ENCODE measurements at places on chromosomes 11 and 22.
A peak's percentile ranks its signal among the peaks of the same experiment; 100 is the strongest.

DNA sequence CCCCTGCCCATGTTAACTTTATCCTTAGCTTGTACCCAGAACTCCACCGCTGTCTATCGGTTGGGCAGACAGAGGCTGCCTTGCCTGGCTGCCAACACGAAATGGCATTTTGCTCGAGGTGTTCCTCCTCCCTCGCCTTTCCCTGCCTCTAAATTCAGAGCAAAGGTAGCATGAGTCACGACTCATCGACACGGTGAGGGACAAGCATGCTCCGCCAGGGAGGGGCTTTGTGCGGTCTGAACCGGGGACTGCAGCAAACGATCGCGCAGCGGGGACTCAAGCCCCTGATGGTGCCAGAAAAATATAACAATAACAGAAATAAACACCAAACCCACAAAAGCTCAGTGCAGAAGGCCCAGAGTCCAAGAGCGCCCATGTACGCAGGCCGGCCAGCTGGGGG lies 52.3 kb downstream of the RTL6 start:
- DNase-seq: no peak

DNA sequence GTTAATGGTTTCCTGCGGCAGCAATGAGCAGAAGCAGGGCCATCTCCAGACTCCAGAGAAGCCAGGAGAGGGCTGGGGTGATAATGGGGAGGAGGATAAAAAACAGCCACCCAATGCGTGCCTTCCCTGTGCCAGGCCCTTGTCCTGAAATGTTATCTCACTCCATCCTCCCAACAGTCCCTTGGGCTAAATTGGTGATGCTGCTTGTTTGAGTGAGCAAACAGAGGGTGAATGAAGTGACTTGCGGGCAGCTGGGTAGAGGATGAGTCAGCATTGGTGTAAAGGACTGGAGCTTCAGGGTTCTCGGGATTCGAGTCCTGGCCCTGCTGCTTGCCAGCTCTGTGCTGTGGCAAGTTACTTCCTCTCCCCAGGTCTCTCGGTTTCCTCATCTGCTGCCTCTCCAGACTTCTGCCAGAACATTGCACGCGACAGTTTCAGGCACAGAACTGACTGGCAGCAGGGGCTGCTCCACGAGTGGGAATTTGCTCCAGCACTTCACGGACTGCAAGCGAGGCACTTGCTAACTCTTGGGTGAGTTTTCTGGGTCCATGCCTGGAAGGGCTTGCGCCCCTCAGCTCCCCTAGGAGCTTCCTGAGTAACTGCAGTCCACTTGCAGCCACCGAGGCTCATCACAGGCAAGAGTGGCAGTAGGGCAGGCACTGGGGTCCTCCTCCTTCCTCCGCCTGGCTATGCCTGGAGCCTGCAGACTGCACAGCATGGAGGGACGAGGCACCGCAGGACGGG lies at the start of gene P2RY6:
TSS of gene P2RY6 (plus strand) at position 403 of the 744 bp plus-strand sequence. CDS start 24,181 bp downstream, outside the sequence.
- no peak for DNase-seq

DNA sequence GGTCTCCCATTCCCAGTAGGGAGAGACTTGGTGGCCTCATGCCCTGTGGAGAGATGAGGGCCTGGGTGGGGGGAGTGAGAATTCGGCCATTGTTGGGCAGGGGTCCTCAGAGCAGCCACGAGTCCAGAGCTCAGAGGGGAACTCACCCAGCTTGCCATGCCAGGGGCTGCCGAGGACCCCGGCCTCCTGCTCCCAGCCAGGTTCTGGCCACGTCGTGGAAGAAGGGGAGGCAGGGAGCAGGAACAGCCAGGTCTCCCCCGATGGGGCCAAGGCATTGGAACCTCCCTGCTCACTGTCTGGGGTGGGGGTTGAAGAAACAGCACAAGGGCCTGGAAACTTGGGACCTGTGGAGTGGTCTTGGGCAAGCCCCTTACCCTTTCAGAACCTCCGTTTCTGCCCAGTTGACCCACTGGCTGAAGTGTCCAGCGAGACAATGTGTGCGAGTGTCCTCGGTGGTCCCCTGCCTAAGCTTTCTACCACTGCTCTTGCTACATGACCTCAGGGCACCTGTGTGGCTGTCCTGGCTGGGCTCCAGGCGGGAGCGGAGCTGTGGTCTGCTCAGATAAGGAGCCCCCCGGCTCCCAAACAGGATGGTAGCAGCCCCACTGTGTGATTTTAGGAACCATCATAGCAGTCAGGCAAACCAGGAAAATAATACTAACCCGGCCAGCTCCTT lies 74.7 kb upstream of the WNT11 start:
- DNase-seq: no peak

- no peak for DNase-seq
These were observed 47.7 kb downstream of the DKK3 start for GRCh38 chr11:11960687-11961086.

GRCh38 chr11:72233773-72234513 lies 9.4 kb downstream of the INPPL1 start:
- peak; percentile 10 for DNase-seq

DNA sequence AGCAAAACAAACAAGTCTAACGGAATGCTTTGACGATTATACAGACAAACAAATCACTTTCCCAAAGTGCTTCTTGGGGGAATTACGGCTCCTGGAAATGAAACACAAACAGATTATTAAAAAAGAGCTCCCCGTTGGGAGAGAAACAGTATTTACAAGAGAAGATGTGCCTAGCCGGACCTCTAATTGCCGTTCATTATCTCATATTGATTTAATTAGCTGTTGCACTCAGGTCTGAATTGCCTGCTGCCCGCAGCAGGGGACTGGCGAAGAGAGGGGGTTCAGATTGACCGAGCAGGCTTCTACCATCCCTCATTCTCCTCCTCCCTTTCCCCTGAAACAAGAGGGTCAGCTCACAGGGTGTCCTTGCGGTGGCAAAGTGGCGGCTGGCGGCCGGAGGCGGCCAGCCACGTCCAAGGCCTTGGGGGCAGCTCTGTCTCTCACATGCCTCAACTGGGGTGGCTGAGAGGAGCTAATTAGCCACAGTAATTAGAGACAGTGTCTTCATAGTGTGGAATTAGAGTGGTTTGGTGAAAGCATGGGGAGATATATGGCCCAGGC lies 295.1 kb downstream of the MIAT start:
- DNase-seq: no peak

- DNase-seq: no peak
These were observed 20.3 kb upstream of the MRPL17 start for GRCh38 chr11:6703247-6704063.

DNA sequence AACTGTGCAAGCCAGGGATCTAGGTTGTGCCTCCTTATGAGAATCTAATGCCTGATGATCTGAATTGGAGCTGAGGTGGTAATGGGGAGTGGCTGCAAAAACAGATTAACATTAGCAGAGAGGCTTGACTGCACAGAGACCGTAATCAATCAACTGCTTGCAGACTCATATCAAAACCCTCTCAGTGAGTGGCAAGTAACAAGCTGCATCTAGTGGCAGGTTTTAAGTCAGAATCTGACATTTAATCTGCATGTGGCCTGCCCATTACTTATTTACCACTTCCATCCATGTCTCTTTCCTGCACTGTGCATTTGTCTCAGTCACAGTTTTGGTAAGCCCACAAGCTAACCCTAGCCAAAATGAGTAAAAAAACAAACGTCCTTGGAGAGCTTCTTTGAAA lies 11.2 kb downstream of the C11orf58 start:
- no peak for DNase-seq

GRCh38 chr11:91296629-91297028 lies 928.0 kb upstream of the FAT3 start:
- no peak for DNase-seq

DNA sequence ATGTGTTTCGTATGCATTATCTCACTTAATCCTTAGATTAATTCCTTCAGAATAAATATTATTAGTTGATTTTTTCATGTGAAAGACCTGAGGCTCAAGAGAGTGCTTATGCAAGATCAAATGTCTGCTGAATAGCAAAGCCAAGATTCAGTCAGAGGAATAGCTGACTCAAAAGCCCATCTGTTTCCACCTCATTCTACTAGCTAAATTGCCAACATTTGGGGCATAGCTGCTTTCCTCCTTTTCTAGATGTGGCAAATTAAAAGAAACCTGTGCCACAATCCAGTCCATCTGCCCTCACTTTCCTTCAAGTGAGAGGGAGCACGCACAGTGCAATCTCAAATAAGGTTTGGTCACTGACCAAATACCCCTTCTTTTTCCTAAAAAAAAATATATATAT lies 121.1 kb downstream of the PAX6 start:
- no peak for DNase-seq

- DNase-seq: no peak
These were observed 1013.9 kb downstream of the TBC1D22A start for GRCh38 chr22:47776329-47776728.

DNA sequence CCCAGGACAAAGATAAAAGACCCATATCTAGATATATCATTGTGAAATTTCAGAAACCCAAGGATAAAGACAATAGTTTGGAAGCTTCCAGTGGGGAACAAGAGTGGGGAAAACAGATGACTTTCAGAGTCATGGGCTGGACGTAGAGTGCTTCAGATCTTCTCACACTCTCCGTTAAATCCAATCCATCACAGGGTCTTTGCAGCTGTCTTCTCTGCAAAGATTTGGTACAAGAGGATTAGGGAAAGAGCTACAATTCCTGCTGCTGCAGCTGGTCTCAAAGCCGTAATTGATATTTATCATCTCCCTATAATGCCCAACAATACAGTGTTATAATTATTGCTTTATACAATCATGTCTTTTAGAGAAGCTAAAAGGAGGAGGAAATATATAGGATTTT lies 63.4 kb upstream of the CLPB start:
- DNase-seq: no peak

DNA sequence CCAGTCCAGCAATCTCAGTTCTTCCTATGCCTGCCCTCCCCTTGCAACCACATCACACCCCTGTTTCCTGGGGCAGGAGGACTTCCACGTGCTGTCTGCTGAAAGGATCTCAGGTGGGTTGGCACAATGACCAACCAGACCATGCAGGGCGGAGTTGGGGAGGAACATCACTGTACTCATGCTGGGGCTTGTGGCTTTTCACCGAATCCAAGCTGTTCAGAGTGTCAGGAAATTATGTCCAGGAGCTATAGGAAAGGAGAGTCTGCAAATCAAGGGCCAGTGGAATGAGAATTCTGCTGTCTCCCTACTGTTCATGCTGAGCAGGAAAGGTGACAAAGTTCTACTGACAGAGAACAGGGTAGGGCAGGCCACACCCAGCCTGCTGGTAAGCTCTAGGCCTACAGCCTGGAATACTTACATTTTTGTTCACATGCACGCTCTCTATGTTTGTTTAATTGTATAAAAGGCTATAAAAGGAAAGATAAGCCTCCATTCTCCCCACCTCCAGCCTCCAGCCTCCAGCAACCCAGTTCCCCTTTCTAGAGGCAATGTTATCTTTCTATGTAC lies 1.7 kb upstream of the PLAAT2 start:
- DNase-seq: no peak

GRCh38 chr11:2574553-2575535 lies 125.0 kb downstream of the KCNQ1OT1 start:
- DNase-seq: no peak

- DNase-seq: no peak
These were observed 390.6 kb downstream of the DYNC2H1 start for GRCh38 chr11:103499710-103500340.

- DNase-seq: no peak
These were observed 387.6 kb upstream of the DDI1 start for GRCh38 chr11:103648670-103649400.

DNA sequence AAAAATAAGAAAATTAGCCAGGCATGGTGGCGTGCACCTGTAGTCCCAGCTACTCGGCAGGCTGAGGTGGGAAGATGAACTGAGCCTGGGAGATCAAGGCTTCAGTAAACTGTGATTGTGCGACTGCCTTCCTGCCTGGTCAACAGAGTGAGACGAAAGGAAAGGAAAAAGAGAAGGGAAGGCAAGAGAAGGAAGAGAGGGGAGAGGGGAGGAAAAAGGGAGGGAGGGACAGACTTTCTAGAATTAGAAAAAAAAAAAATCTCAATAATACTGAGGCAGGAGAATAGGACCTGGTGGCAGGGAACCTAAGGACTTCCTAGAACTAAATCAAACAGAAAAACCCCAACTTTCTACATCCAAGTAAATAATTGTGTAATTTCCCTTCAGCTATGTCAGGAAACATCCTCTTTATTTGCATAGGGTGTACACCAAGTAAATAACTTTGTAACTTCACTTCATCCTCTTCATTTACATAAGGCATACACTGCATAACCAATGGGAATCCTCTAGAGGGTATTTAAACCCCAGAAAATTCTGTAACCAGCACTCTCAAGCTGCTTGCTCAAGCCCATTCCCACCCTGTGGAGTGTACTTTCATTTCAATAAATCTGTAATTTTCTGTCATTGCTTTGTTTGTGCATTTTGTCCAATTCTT lies 8.7 kb downstream of the SBF2 start:
- DNase-seq: no peak

DNA sequence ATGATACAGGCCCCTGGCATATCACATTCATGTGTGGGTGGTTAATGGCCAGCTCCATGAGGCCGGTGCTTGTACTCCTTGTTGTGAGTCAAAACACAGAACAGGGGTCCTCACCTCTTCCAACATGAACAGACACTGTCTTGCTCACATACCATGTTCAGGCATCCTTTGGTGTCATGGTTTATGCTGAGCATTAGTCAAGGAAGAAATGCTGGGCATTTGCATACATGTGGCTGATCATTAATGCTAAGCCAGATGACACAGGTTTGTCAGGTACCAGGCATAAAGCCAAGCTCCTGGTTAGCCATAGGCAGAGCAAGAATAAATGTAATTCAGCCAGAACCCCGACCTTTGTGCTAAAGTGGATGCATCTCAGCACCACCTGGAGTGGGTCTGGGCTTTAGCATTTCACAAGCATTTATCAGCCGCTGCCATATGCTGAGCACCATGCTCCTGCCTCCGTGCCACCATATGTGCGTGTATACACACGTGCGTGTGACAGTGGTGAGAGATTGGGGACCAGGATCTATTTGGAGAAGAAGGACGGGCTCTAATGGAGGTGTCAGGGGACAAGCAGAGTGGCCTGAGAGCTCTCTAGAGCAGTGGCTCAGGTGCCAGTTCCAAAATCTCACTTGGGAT lies 55.0 kb downstream of the MICAL2 start:
- no peak for DNase-seq

GRCh38 chr11:79472819-79473529 lies 32.1 kb upstream of the TENM4 start:
- DNase-seq: no peak

GRCh38 chr11:70364745-70365543 lies 33.4 kb upstream of the CTTN start:
- DNase-seq: peak; percentile 86

- no peak for DNase-seq
These were observed 512.8 kb downstream of the INSC start for GRCh38 chr11:15627560-15627959.

DNA sequence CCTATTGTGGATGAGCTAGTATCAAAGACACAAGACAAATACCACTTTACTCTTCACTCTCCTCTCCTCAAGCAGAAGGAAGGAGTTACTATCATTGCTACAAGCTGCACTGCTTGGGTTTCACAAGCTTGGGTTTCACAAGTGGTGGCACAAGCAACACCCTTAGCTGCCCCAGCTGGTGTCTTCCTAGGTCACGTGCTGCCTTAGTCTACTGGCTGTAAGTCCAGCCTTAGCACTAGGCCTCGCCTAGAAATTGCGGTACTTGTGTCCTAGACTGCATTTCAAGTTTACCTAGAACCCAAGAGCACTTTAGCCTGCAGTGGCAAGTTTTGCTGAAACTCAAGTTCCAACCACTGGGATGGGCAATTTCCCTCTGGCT lies 86.6 kb downstream of the EHF start:
- no peak for DNase-seq

All from activated CD8-positive, alpha-beta memory T cell treated with anti-CD3 and anti-CD28 coated beads, Interleukin-2, amount 50 U/mL, for 48 hours (primary cell).